ENCODE measurements at places on chromosomes 5 and 9. TPM values are rescaled to one million over a fixed set of nuclear protein-coding genes. Genes with fewer than 3 reads are reported as not detected.

- DNase-seq, result no peak
Observed at GRCh38 chr5:66307647-66308241, 163.6 kb downstream of the SREK1 start.

DNA sequence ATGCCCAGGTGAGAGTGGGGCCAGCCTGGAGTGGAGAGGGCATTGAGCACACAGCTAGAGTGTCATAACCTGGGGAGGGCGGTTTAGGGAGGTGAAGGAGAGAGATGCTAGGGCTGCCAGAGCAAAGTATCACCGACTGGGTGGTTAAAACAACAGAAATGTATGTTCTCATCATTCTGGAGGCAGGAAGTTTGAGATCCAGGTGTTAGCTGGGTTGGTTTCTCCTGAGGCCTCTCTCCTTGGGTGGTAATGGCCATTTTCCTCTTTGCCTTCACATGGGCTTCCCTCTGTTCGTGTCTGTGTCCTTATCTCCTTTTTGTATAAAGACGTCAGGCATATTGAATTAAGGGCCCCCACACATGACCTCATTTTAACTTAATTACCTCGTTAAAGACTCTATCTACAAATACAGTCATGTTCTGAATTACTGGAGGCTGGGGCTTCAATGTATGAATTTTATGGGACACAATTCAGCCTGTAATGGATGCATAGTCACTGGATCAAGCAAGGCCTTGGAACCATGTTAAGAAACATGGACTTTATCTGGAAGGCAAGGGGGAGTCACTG, 118.6 kb upstream of the IL12B start:
- no peak for DNase-seq

DNA sequence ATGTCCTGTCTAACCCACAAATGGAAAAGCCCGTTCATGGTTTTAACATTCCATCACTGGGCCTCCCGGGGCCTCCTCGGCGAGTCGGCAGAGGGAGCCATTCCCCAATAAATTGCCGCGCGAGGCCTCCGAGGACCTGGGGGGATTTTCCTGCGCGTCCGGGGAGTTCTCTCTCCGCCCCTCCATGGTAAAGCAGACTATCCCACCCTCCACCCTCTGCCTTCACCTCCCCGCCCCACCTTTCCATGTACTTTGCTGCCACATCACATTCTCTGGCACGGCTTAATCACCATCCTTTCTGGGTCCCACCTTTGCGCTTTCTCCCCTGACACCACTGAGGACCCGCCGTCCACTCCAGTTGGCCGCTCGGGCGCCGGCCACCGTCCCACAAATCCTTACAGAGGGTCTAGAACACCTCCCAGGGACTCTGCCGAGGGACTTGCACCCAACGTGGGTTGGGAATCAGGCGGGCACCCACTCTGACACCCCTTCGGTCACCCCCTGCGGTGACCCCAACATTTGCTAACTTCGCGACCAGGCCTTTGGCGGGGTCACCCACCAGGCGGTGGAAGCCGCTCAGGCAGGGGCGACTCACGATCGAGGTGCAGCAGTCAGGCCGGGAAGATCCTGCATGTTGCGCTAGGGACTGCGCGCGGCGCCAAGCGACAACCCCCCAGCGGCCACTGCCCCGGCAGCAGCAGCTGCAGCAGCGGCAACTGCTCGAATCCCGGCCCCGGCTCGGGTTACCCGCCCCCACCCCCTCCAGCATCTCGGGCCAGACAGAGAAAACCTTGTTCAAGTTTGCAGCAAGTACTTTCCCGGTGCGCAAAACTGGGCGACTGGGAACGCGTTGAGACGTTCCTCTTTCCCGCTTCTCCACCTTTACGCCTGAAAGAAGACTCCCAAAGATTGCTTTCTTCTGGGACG, at the start of gene MEGF10:
Gene MEGF10 (plus strand): TSS at position 778 of the 927 bp plus-strand sequence. CDS start 40,513 bp downstream, outside the sequence.
- peak; percentile 43 for DNase-seq

- no peak for DNase-seq
Observed at GRCh38 chr5:175831507-175831906, 39.9 kb upstream of the CPLX2 start.

DNA sequence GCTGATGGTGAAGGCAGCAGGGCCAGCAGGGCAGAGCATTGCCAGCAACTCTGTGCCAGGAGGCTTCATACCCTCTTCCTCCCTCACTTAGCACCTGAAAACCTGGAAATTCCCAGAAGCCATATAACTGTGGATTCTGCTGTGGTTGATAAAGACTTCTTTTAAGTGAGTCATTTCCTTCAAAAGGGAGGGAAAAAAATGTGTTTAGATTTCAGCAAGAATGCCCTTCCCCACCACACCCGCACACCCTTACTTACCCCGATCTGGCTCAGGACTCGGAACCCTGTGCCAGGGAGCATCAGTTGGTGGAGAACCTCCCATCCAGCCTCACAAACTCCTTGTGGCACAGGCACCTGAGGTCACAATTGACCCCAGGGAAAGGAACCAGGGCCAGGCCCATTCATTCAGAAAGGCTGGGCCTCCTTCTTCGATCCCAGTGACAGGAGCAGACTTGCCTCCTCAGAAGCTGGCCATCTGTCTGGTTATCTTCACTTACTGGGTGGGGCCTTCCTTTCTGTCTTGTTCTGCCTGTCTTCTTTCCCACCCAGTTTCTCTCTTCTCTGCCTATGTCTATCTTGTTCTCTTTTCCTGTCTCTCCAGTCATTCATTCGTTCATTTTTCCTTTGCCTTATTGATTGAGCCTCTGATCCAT, 62.6 kb downstream of the PLAC8L1 start:
- DNase-seq, result no peak

- no peak for DNase-seq
Observed at GRCh38 chr5:175674731-175675346, 17.0 kb downstream of the HRH2 start.

DNA sequence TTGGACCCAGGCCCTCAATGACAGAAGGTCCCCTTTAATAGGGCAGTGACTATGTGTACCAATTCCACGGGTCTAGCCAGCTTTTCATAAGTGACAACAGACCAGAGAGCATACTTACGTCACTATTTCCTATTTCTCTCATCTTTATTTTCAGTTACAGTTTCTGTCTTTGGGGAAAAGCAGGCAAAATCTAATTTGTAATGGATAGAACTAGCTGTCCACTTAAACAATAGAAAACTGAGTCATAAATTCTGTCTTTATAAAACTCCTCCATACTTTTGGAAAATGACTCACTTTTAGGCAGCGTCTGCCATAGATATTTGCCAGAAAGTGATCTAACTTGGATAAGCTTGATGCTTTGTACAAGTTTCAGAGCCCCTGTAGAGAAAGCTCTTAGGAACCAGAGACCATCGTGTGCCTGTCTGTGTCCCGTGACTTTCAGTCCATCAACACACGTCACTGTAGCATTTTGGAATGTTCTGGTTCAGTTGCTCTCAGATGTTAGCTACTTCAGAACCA, 101.9 kb downstream of the F2RL2 start:
- DNase-seq, result no peak

- no peak for DNase-seq
Observed at GRCh38 chr9:127554966-127555839, 56.9 kb upstream of the STXBP1 start.

DNA sequence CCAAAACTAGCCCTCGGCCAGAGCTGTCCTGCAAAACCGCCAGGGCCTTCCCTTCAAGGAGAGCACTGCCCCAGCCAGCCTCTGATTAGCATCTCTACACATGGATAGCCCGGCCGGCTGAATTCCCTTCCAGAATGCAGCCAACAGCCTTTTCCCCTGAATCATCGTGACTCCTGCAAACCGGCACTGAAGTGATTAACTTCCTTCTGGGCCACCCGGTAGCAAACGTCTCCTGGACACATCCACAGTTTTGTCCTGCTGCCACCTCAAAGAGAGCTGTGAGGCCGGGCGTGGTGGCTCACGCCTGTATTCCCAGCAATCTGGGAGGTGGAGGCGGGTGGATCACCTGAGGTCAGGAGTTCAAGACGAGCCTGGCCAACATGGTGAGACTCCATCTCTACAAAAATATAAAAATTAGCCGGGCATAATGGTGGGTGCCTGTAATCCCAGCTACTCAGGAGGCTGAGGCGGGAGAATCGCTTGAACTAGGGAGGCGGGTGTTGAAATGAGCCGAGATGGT, 21.1 kb upstream of the EEIG1 start:
- DNase-seq, result no peak

DNA sequence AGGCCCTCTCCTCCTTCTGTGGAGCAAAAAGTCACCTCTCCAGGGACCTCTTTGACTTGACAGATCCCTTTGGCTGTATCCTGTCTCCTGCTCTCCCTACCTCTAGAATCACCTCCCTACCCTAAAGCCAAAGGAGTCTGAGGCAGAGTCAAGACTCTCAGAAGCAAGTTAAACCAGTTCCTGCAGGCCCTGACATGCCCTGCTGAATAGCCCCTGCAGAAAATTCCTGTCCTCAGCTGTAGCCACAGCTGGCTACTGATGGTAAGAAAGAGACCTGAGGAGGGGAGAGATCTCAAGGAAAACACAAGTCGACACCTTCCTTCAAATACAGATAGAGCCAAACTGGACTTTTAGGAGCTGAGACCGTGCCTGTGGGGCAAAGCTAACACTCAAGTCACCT, 23.7 kb upstream of the UBAP2 start:
- DNase-seq, result no peak

DNA sequence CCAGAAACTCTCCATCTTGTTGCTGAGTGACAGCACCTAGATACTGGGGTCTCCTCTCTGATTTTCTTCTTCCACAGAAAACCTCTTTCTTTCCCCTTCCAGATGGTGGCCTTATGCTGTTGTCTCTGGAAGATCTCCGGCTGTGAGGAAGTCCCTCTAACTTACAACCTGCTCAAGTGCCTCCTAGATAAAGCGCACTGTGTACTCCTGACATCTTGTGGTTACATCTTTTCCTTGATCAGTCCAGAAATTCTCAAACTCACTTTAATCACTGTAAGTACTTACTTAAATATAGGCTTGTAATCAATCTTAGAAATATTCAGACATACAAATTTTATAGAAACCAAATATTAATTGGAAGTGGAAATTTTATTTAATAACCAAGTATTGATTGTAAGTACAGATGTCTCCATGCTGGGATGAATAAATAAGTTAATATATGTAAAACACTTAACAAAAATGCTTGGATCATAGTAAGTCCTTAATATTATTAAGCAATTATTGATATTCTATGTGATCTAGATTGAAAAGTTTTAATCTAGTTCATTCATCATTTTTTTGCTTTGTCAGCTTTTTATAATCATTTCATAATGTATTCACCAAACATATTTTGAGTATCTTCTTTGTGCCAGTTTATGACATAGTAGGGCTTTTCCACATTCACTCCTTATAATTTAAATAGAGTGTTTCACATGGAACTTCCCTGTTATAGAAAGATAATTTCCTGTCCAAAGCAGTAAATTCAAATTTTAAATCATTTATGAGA, 1381.4 kb upstream of the CDH6 start:
- no peak for DNase-seq

DNA sequence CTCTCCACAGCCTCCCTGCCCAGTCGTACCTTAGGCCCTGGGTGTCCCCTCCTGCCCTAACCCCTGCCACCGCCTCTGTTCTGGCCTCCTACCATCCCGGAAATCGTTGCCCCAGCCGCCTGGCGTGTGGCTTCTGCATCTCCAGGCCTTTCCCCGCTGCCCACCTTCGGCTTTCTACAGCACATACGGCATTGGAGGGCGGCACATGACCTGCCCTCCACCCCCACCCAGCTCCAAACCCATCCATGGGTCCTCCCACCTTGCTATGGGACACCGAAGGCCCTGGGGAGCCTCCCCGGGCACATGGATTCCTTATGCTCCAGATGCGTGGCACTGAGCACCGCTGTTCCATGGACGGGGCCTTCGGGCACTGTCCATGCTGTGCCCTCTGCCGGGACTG, 32.0 kb downstream of the FGF18 start:
- DNase-seq, result no peak

DNA sequence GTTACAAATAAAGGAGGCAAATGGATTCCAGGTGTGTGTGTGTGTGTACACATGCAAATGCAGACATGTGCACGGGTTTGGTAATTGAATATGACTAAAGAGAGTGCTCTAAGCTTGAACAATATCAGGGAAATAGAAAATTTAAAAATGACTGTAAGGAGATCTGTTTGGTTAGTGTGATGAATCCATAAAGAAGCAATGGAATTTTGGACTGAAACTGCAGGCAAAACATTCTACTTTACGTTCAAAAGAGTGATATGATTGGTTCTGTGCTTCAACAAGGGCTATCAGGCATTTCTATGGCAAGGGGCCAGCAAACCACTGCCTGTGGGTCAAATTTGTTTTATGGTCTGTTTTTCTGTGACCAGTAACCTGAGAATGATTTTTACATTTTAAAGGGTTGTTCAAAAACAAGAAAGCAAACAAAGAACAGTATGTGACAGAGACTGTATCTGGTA, 332.8 kb upstream of the KLF9 start:
- DNase-seq, result no peak

GRCh38 chr5:54454602-54455001, 897 bp upstream of the HSPB3 start:
- no peak for DNase-seq

- no peak for DNase-seq
Observed at GRCh38 chr9:137244486-137245449, 3.7 kb downstream of the TUBB4B start.

- no peak for DNase-seq
Observed at GRCh38 chr5:140267201-140267540, 35.7 kb downstream of the PFDN1 start.

- no peak for DNase-seq
Observed at GRCh38 chr9:69571032-69571431, 101.1 kb downstream of the APBA1 start.

DNA sequence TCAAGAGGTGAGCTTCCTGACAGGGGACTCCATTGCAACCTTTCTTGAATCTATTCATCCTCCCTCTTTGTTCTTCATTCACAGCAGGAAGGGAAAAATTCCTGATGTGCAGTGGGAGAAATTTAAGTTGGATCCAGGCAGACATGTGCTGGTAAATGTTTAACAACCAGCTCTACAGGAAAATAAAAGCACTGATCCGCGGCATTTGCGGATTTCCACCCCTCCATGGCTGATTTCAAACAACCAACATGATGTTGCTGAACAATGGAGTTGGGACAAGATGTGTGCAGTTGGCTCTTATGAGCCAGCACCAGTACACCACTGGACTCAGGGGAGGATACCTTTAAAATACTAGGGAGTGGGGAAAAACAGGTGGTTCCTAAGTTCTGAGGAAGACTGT, 47.0 kb downstream of the SPRY4 start:
- DNase-seq, result no peak

DNA sequence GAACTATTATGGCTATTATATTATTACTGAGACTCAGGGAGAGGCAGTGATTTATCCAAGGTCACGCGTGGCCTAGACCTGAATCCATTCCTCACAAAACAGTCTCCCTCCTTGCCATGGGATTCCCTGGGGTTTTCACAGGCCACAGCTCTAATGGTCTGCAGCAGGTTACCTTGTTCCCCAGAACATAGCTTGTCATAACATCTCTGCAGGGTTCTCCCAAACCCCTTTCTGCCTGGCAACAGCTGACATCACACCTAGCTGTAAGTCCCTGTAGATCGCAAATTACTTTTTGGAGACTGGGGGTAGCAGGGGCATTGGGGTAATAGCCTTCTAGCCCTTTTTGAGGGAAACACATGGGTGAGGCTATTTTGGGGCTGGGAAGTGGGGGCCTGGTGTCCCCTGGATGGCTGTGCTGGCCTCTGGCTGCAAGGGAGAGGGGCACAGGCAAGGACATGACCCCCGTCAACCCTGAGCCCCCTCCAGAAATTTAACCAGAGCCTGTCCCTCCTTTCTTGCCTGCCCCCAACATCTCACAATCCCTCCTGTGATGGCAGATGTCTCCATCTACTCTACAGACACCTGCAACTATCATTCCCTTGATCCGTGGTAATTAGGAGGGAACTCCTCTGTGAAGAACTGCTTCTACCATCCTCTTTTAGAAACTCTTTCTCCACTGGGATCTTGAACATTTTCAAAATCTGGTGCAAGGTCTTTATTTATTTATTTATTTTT, 1.3 kb downstream of the CD74 start:
- DNase-seq, result no peak

The SKIC3 gene
- polyA plus RNA-seq, result 87.2 TPM

The BARX1 gene
- 0.33 TPM for polyA plus RNA-seq

The TMEM141 gene
- 68.8 TPM for polyA plus RNA-seq

The CYLC2 gene
- polyA plus RNA-seq, result not detected

All from left renal cortex interstitium (tissue), 4 donors.